Stimulated activated CD8-positive, alpha-beta memory T cell treated with anti-CD3 and anti-CD28 coated beads, Interleukin-2, amount 100 ng/mL, for 48 hours (primary cell): ENCODE measurements at places on chromosomes 12 and 14.

DNA sequence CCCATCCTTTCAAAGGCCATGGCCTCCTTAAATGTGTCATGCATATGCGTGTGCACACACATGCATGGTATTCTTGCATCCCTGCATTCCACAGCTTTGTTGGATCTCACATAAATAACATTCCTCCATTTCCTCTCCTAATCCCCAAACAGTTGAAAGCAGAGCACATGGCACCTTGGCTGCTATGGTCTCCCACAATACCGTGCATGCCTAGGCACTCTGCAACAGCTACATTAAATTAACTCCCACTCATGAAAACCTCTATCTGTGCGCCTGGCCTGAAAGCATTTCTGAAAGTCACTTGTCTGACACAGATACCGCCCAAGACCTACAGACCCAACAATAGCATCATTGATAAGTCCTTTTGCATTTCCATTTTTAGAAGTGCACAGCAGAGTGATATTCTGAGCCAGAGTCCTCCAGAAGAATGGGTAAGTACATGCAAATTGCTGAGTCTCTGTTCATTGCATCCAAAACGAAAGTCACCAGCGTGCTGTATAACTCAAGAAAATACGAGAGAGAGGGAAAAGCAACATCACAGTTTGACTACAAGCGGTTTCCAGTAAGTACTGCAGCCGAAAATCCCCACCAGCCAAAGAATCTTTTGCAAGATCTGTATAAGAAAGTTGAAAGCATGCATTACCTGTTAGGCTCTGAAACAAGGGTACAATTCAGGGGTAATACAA lies 436 bp downstream of the ASB2 start:
- no peak for DNase-seq

GRCh38 chr14:56118611-56119181 lies 485 bp downstream of the PELI2 start:
- no peak for DNase-seq

DNA sequence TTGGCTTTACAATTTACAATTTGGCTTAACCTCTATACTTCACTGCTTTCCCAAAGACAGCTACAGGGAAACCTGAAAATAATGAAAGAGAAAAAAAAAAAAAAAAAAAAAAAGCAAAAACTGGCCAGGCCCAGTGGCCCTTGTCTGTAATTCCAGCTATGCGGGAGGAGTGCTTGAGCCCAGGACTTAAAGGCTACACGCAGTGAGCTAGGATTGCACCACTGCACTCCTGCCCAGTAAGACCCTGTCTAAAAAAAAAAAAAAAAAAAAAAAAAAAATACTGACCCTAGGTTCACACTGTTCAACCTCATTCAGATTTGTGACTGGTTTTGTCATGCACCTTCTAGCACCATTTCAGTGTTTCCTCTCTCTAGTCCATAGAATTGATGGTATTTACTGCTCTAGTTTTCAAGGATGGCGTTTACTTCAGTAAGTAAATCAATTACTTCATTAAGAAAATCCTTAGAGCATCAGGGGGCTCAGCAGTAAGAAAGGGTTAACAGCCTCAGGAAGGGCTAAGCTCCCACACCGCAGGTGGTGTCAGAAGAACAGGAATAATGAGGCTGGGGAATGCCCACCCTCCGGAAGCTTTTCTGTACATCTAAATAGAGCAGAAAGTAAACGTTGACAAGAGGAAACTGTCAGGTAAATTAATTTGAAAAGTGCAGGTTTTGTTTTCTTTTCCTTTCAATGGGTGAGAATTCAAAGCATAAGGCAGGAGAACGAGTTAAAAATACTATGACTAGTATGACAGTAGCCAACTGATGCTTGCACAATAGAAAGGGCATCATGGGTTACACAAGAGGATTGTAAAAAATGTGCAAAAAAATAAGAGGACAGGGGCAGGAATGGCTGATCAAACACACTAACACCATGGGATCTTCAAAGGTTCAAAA lies 115.0 kb upstream of the MDM1 start:
- DNase-seq = no peak

DNA sequence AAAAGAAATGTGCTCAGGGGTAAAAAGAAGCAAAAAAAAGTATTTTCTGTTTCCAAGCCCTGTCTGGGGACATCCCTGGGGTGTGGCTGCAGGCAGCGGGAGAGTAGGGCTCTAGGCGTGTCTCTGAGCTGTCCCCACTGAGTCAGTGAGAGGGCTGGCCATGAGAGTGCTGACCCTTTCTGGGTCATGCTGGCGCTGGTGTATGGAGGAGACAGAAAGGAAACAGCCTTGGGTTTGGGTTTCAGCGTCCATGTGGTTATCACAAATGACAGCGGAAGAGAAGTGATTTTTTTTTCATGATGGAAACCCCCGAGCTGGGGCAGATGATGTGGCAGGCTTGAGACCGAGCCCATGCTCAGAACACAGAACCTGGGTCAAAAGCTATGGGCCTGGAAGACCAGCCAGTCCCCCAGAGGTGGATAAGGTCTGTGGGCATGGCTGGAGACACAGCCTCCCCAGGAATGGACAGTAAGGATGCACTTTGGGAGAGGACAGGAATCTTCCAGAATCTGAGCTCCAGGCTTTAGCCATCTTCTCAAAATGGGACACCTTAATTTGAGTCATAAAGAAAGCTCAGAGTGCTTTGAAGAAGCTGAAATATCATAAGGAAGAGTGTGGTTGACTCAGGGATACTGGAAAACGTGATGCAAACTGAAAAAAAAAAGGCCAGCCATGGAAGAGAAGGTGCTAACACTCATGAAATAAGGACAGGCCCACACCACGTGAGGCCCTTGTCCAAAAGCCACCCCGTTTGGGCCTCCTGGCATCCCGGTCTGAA lies 36.2 kb downstream of the SYNE3 start:
- DNase-seq = peak; percentile 18

DNA sequence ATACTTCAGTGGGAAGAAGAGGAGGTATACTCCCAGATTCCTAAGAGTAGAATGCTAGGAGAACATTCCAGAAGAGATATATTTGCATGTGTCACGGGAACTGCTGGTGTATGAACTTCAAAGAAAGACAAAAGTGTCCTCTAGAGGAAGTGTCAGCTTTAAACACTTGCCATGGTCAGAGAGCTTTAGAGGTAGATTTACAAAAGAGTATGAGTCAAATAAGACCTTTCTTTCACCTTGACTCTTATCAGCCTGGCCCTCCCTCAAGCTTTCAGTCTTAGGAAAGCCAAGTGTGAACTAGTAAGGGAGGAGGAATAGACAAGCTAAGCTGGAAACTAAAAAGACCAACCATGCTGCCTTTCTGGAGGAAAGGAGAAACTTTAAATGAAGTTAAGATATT lies 34.7 kb downstream of the COX8C start:
- no peak for DNase-seq

DNA sequence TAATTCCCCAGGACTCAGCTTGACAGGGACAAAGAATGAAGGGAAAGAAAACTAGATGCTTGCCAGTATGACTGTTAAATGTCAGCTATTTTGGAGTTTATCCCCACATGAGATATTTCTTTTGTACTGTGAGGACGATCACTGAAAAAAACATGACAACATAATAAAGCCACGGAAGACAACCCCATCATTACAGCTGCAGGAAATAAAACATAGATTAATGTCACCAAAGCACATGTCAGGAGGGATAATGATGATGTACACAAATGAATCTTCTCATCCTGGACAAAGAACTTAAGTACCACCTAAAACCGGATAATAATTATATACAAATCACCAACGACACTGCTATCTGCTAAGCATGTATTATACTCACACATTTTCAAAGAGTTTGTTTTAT lies 84.6 kb upstream of the GRIP1 start:
- DNase-seq = no peak

DNA sequence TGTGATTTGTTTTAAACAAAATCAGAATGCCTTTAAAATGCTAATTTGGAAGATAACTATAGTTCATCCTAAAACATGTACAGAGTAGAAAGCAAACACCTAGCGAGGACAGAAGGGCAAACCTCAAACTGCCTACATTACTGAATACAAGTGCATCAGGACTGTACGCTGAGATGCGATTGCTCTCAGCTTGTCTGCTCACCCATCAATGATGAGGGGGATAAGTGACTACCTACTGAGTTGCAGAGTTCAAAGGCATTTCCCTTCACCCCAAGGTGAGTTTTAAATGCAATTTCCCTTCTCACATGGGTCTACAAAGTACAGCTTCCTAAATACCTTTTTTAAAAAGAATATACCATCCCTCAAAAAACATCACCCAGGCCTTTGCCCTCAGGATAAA lies 52.9 kb downstream of the PHLDA1 start:
- DNase-seq = no peak

- no peak for DNase-seq
Observed at GRCh38 chr12:52907092-52907810, 2.4 kb upstream of the KRT8 start.

- no peak for DNase-seq
Observed at GRCh38 chr12:10215436-10215835, 2.8 kb downstream of the GABARAPL1 start.
